ENCODE measurements at places on chromosomes 1 and 21.

- H3K4me3 ChIP-seq: no peak overlapping the region
- no peaks in the 10 kb centered on the region for H3K36me3 ChIP-seq
- no peaks in the 10 kb centered on the region for H3K4me1 ChIP-seq
- no peaks in the 10 kb centered on the region for H3K27me3 ChIP-seq
- no peak overlapping the region for H3K27ac ChIP-seq
- no peak for DNase-seq
Observed at GRCh38 chr1:13929313-13929712, 229.3 kb downstream of the PRDM2 start.

GRCh38 chr1:153490272-153491051 lies 30.0 kb upstream of the S100A7 start:
- DNase-seq: no peak
- H3K27me3 ChIP-seq: no peaks in the 10 kb centered on the region
- no peak overlapping the region for H3K27ac ChIP-seq
- H3K4me3 ChIP-seq: no peak overlapping the region
- no peaks in the 10 kb centered on the region for H3K36me3 ChIP-seq

GRCh38 chr1:228042508-228042907 lies 35.7 kb downstream of the WNT3A start:
- no peak overlapping the region for H3K27ac ChIP-seq
- peaks cover 4% of the 10 kb centered on the region for H3K4me1 ChIP-seq
- peaks cover 16% of the 10 kb centered on the region for H3K27me3 ChIP-seq
- no peak overlapping the region for H3K4me3 ChIP-seq

- peak; percentile 90 for DNase-seq
- H3K4me3 ChIP-seq: peak overlapping the region; percentile 74
- H3K27me3 ChIP-seq: no peaks in the 10 kb centered on the region
- peak overlapping the region; percentile 98 for H3K27ac ChIP-seq
- H3K4me1 ChIP-seq: peaks cover 45% of the 10 kb centered on the region
Observed at GRCh38 chr1:25430967-25431881, 527 bp downstream of the MACO1 start.

GRCh38 chr1:87600055-87600850 lies 271.6 kb downstream of the LMO4 start:
- H3K4me1 ChIP-seq: no peaks in the 10 kb centered on the region
- H3K36me3 ChIP-seq: no peaks in the 10 kb centered on the region
- no peak for DNase-seq
- H3K27ac ChIP-seq: no peak overlapping the region
- H3K4me3 ChIP-seq: no peak overlapping the region
- peaks cover 2% of the 10 kb centered on the region for H3K27me3 ChIP-seq

GRCh38 chr1:176576670-176577069 lies 113.7 kb downstream of the PAPPA2 start:
- no peaks in the 10 kb centered on the region for H3K27me3 ChIP-seq
- no peaks in the 10 kb centered on the region for H3K4me1 ChIP-seq
- H3K36me3 ChIP-seq: no peaks in the 10 kb centered on the region
- H3K27ac ChIP-seq: no peak overlapping the region
- DNase-seq: no peak

GRCh38 chr1:72462186-72462905 lies 180.0 kb upstream of the NEGR1 start:
- H3K4me3 ChIP-seq: no peak overlapping the region
- H3K4me1 ChIP-seq: no peaks in the 10 kb centered on the region
- H3K27me3 ChIP-seq: no peaks in the 10 kb centered on the region
- no peak for DNase-seq

- no peak for DNase-seq
- H3K4me3 ChIP-seq: no peak overlapping the region
- H3K36me3 ChIP-seq: no peaks in the 10 kb centered on the region
- no peaks in the 10 kb centered on the region for H3K4me1 ChIP-seq
- H3K27ac ChIP-seq: no peak overlapping the region
Observed at GRCh38 chr21:38496224-38496623, 2.1 kb downstream of the ERG start.

- no peak overlapping the region for H3K27ac ChIP-seq
- H3K27me3 ChIP-seq: no peaks in the 10 kb centered on the region
- H3K4me1 ChIP-seq: peaks cover 97% of the 10 kb centered on the region
- H3K4me3 ChIP-seq: no peak overlapping the region
Observed at GRCh38 chr1:100449477-100449876, 88.5 kb upstream of the GPR88 start.

DNA sequence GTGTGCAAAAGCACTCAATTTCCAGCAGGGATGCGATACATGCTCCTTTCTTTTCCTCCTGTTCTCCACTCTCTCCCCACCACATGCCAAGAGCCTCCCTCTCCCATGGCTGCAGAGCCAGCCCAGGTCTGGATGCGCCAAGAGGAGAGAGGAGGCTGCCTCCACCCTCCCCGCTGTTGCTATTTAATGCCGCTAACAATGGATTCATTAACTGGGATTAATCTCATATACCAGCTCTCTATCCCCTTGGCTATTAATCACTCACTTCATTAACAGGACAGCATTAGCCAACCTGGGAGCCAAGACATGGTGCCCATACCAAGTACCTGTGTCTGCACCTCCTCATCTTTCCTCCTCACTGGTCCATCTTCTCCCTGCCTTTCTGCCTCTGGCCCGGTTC lies 49.1 kb upstream of the SCMH1 start:
- H3K4me3 ChIP-seq: no peak overlapping the region
- no peak overlapping the region for H3K27ac ChIP-seq
- no peaks in the 10 kb centered on the region for H3K36me3 ChIP-seq
- H3K4me1 ChIP-seq: no peaks in the 10 kb centered on the region
- no peaks in the 10 kb centered on the region for H3K27me3 ChIP-seq
- no peak for DNase-seq

DNA sequence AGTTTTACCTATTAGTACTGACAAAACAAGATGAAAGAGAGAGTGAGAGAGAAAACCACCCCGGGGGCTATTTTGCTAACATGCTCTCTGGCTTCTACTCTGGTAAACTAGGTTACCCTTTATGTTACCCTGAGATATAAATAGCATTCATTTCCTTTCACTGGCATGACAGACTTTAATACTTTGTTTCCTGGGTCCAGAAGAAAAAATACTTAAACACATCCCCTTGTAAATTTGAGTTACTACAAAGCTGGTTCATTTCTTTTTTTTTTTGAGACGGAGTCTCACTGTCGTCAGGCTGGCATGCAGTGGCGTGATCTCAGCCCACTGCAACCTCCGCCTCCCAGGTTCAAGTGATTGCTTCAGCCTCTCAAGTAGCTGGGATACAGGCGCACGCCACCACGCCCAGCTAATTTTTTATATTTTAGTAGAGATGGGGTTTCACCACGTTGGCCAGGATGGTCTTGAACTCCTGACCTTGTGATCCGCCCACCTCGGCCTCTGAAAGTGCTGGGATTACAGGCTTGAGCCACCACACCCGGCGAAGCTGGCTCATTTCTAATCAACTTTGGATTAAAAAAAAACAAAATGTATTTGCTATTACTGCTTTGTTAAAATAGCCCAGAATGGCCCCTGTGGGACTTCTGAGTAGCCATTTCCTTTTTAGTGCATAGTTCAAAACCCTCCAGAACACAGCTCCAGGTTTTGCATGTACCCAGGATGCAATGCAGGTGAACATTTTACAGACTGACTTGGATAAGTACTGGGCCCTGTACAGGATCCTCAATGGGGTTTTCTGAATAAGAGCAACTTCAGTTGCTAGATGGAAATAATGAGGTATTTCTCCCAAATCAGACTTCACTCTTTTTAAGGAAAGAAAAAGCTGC lies 20.6 kb downstream of the INPP5B start:
- no peak overlapping the region for H3K27ac ChIP-seq
- H3K27me3 ChIP-seq: no peaks in the 10 kb centered on the region
- DNase-seq: peak; percentile 17
- peaks cover 36% of the 10 kb centered on the region for H3K4me1 ChIP-seq

DNA sequence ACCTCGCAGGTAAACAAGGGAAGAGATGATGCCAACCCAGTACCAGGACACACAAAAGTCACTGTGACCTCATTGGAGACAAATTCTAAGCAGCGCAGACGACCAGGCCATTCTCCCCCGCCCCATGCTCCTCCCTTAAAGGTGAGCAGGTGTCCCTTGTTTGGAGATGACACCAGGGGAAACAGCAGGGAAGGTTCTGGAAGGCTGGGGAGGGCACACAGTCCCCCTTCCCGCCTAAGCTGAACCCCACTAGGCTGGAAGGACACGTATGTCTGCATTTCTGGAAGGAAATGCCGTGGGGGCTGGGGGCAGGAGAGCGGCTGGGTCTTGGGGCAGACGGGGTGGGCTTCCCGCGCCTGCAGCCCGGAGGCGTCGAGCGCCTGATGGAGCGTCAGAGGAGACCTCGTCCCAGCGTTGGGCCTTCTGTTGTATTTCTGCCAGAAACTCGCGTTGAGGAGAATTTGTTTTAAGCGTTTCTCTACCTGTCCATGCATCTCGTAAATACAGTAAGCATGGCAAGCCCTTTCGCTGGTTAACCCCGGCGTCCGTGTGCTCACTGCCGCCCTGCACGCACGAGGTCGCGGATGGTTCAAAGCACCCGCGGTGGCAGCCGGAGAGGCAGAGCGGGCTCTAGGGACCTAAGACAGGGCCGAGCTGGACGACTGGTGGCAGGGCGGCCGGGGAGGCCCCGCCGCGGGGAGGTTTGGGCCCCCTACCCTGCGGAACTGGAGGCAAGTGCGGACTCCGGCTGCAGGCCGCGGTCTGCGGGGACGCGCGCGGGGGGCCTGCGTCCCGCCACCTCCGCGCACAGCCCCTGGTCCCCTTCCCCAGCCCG lies 1.2 kb upstream of the LHX4 start:
- H3K4me1 ChIP-seq: peaks cover 24% of the 10 kb centered on the region
- H3K27ac ChIP-seq: no peak overlapping the region
- H3K27me3 ChIP-seq: peaks cover 54% of the 10 kb centered on the region
- H3K4me3 ChIP-seq: peak overlapping the region; percentile 19

DNA sequence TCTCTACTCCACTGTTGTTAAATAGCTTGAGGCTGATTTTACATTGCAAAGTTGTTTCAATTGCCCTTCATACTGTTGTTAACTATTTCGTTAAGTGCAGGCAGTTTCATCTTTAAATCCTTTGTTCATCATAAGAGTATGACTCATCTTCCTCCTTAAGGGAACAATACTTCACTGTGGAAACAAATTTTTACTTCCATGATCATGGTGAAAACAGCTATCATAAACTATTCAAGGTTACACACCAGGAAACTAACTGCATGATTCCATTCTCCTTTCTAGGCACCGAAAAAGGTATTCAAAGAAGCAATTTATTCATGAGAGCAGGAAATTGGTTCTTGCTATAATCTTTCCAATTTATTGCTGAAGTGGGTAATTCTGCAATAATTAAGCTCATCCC lies 593.2 kb downstream of the LRRIQ3 start:
- no peaks in the 10 kb centered on the region for H3K36me3 ChIP-seq
- no peak overlapping the region for H3K4me3 ChIP-seq
- H3K27ac ChIP-seq: no peak overlapping the region
- no peak for DNase-seq
- no peaks in the 10 kb centered on the region for H3K4me1 ChIP-seq

- H3K4me1 ChIP-seq: no peaks in the 10 kb centered on the region
- no peak overlapping the region for H3K4me3 ChIP-seq
- no peaks in the 10 kb centered on the region for H3K36me3 ChIP-seq
- H3K27me3 ChIP-seq: no peaks in the 10 kb centered on the region
- DNase-seq: no peak
Observed at GRCh38 chr1:79874289-79874688, 867.8 kb upstream of the ADGRL4 start.

GRCh38 chr21:18663663-18664062 lies 260.1 kb upstream of the TMPRSS15 start:
- DNase-seq: no peak
- H3K36me3 ChIP-seq: no peaks in the 10 kb centered on the region
- H3K27me3 ChIP-seq: no peaks in the 10 kb centered on the region
- no peak overlapping the region for H3K4me3 ChIP-seq

- H3K4me3 ChIP-seq: no peak overlapping the region
- no peaks in the 10 kb centered on the region for H3K36me3 ChIP-seq
- H3K27ac ChIP-seq: no peak overlapping the region
- DNase-seq: no peak
- no peaks in the 10 kb centered on the region for H3K27me3 ChIP-seq
- H3K4me1 ChIP-seq: no peaks in the 10 kb centered on the region
Observed at GRCh38 chr1:64572222-64572900, 102.4 kb downstream of the CACHD1 start.

GRCh38 chr21:39685991-39686390 lies 59.0 kb upstream of the IGSF5 start:
- no peak overlapping the region for H3K27ac ChIP-seq
- no peaks in the 10 kb centered on the region for H3K4me1 ChIP-seq
- H3K4me3 ChIP-seq: no peak overlapping the region
- H3K27me3 ChIP-seq: no peaks in the 10 kb centered on the region
- no peak for DNase-seq

GRCh38 chr1:79043506-79043905 lies 37.0 kb upstream of the ADGRL4 start:
- H3K36me3 ChIP-seq: no peaks in the 10 kb centered on the region
- no peak overlapping the region for H3K4me3 ChIP-seq
- H3K27me3 ChIP-seq: no peaks in the 10 kb centered on the region
- no peak for DNase-seq
- no peak overlapping the region for H3K27ac ChIP-seq
- no peaks in the 10 kb centered on the region for H3K4me1 ChIP-seq

GRCh38 chr1:101463195-101463594 lies 226.4 kb downstream of the S1PR1 start:
- DNase-seq: no peak
- H3K36me3 ChIP-seq: no peaks in the 10 kb centered on the region
- no peaks in the 10 kb centered on the region for H3K27me3 ChIP-seq
- no peaks in the 10 kb centered on the region for H3K4me1 ChIP-seq

GRCh38 chr1:43509007-43509739 lies 21.5 kb upstream of the PTPRF start:
- H3K4me1 ChIP-seq: no peaks in the 10 kb centered on the region
- no peak overlapping the region for H3K27ac ChIP-seq
- no peak overlapping the region for H3K4me3 ChIP-seq
- no peaks in the 10 kb centered on the region for H3K27me3 ChIP-seq
- H3K36me3 ChIP-seq: no peaks in the 10 kb centered on the region
- no peak for DNase-seq

DNA sequence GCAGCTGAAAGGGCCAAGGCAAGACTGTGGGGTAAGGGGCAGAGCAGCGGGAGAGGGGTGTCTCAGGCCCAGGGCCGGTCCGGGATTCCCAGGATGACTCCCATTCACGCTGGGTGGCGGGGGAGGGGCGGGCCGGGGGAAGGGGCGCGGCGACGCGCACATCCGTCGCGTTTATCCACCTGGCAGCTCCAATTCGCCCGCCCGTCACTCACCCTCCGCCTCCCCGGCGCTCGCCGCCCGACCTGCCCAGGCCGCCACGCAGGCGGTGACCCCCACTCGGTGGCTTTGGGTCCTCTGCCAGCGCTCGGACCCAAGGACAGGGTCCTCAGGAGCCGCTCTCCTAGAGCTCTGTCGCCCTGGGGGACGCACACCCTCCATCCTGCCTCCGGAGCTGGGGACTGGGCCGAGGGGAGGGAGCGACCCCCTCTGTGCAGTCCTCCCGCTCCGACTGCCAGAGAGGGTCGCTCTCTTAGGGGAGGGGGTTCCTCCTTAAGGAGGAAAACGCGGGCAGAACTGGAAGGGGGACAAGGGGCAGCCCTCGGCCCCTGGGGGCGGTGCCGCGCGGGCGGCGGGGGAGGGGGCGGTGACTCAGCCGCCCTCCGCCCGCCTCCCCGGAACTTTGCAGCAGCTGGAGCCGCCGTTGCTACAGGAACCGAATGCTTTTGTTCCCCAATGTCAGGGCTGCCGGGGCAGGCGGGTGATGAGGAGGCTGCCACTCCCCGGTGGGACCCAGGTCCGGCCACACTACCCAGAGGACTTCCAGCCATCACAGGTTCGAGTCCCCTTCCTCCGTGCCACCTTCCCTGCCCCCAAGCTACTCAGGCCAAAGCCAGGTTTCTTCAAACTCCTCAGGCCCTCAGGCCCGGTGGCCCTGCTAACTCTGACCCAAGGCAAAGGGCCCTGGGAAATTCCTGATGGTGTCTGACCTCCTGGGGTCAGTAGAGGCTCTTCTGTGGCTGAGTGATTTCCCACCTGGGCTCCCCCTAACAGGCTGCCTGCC lies 3.4 kb downstream of the ADGRB2 start:
- H3K4me3 ChIP-seq: peak overlapping the region; percentile 67
- H3K36me3 ChIP-seq: no peaks in the 10 kb centered on the region
- no peak overlapping the region for H3K27ac ChIP-seq
- H3K4me1 ChIP-seq: peaks cover 32% of the 10 kb centered on the region

All from CD8-positive, alpha-beta memory T cell (primary cell).